ENCODE measurements at places on chromosomes 12 and 14.

DNA sequence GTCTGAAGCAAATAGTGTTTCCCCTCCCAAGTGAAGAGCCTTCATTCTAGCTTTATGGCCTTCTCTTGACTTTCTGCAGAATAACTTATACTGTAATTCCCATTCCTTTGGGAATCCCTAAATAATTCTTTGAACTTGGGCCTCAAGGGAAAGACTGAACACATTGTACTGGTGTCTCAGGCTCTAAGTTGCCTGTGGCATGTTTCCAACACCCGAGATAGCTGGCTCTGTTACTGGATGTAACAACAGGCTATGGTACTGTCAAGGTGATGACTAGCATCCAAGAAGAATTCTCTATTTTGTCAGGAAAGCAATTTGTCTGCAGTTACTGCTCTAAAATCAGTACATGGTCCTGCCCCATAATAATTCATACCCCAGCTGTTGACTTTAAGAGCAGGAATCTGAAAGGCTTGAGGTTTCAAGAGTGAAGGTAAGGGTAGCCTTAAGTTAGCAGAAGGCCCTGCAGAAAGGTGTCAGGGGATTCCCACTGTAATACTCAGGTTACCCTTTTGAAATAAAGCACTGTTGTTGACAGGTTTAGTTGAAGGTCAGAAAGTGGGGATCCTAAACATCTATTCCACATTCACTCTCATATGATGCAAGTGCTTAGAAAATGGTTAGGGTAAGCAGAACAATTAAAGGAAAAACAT, 5.2 kb downstream of the GPX2 start:
- no peak for DNase-seq

GRCh38 chr12:6171409-6172015, 28.7 kb upstream of the CD9 start:
- DNase-seq = no peak

DNA sequence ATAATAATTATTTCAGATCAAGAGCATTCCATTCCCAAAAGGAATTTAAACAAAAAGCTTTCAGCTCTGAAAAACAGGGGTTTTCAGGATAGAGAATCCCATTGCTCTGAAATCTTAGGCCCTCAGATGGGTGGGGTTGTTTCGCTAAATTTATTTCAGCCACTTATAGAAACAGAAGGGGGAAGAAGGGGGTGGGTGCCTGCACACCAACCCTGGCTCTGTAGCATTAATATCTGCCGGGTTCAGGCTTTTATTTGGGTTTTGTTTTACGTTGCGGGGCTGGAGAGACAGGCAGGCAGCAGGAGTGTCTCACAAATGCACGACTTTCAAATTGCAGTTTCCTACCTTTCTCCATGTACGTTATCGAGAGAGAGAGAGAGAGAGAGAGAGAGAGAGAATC, 12.5 kb upstream of the ZFP36L1 start:
- DNase-seq = no peak

GRCh38 chr12:121295746-121296617, 527 bp downstream of the CAMKK2 start:
- no peak for DNase-seq

GRCh38 chr12:112430929-112431328, 12.2 kb downstream of the PTPN11 start:
- no peak for DNase-seq

DNA sequence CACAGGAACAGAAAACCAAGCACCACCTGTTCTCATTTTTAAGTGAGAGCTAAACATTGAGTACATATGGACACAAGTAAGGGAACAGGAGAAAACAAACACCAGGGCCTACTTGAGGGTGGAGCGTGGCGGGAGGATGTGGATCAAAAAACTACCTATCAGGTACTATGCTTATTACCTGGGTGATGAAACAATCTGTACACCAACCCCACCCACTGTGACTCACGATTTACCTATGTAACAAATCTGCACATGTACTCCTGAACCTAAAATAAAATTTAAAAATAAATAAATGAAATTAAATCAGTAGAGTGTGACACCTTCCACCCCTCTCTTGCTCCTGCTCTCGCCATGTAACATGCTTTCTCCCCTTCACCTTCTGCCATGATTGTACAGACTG, 615.5 kb downstream of the RPL10L start:
- no peak for DNase-seq

GRCh38 chr12:26399381-26399780, 204.0 kb downstream of the SSPN start:
- DNase-seq = no peak

DNA sequence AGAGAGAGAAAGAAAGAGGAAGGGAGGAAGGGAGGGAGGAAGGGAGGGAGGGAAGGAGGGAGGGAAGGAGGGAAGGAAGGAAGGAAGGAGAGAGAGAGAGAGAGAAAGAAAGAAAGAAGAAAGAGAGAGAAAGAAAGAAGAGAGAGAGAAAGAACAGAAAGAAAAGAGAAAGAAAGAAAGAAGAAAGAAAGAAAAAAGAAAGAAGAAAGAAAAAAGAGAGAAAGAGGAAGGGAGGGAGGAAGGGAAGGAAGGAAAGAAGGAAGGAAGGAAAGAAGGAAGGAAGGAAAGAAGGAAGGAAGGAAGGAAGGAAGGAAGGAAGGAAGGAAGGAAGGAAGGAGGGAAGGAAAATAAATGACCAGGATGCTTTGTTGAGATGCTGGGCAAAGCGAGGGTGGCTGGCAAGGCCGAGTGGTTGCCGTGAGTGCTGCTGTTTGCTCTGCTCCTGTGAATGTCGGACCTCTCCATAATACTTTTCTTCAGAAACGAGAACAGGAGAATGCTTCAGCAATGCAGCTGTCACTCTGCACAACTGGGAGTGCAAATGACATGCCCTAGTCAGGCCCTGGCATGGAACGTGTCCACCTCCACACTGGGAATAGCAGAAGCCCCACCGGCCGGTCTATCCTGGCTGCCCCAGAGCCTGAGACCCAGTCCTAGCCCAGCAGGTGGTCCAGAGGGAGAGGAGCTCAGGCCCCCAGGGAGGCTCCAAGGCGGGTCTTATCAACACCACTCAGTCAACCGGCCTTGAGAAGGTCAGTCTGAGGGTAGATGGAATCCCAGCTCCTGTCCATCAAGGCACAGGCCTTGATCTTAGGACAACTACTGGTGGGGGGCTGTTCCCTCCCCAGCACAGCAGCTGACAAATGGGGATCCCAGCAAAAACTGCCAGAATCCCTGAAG, 25.1 kb upstream of the EIF5 start:
- DNase-seq = no peak

DNA sequence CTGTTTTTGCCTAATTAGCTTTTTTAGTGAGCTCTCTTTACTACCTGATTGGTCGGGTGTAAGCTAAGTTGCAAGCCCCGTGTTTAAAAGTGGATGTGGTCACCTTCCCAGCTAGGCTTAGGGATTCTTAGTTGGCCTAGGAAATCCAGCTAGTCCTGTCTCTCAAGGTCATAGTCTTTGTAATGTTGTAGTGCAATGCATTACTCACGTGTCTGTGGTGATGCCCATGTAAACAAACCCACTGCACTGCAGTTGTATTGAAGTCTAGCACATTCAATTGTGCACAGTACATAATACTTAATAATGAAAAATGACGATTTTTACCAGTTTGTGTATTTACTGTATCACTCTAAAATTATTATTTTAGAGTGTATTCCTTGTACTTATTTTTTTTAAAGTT, 335.5 kb downstream of the NUAK1 start:
- no peak for DNase-seq

DNA sequence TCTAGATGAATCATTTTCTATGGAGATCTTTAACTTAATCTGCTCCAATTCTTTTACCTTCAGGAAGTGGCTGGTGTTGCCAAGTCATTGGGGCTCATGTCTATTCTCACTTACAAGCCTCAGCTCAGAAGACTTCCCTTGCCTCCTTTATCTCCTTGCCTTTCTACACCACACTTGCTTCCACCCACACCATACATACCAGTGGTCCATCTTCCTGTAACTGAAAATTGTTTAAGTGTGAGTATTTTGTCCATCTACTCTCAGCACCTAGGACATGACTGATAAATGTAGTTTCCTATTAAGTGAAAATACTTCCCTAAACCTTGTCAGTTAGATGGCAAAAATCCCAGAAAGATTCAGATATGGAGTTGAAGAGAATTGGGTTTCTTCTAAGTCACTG, 199.7 kb upstream of the CPNE8 start:
- DNase-seq = no peak

DNA sequence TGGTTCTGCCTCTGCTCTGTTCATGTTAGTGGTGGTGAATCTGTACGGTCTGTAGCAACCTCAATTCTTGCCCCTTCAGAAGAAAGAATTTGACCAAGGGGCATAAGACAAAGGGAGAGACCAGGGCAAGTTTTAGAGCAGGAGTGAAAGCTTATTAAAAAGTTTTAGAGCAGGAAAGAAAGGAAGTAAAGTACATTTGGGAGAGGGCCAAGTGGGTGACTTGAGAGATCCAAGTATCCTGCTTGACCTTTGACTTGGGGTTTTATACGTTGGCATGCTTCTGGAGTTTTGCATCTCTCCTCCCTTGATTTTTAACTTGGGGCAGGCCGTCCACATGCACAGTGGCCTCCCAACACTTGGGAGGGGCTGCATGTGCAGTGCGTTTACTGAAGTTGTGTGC, 225.0 kb downstream of the CRADD start:
- DNase-seq = no peak

- DNase-seq = no peak
Observed at GRCh38 chr12:93153321-93153720, 224.2 kb upstream of the EEA1 start.

GRCh38 chr14:101588286-101588975, 27.1 kb downstream of the DIO3 start:
- DNase-seq = no peak

- DNase-seq = no peak
Observed at GRCh38 chr14:65877624-65878023, 465.1 kb downstream of the FUT8 start.
